ENCODE measurements at places on chromosomes 11 and 22.
A peak's percentile ranks its signal among the peaks of the same experiment; 100 is the strongest.

DNA sequence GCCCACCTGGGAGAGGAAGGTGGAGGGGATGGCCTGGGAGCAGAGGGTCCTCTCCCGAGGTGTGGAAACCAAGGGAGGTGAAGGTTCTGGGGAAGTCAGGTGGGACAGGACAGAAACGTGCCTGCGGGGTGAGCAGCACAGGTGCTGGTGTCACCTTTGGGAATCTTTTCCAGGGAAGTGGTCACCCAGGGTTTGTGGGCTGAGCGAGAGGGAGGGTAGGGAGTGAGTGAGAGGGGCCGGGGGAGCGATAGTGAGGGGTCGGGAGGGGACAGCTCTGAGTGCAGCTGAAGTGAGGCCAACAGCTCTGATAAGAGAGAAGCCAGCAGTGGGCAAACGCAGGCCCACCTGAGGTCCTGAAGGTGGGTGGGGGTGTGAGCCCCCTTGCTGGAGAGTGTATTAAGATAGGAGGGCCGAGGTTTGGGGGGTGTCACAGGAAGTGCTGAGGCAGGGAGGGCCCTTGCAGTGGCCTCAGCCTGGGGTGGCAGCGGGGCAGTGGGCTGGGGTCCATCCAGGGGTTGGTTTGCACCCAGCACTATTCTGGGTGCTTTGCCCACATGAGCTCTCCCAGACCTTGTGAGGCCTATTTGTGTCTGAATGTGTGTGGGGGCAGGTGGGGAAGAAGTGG is 1.6 kb upstream of the SHANK3 start:
- no peak overlapping the region for H3K4me3 ChIP-seq
- no peak for DNase-seq
- no peaks in the 10 kb centered on the region for H3K36me3 ChIP-seq

GRCh38 chr11:125925247-125925740 is 20.6 kb upstream of the VSIG10L2 start:
- no peaks in the 10 kb centered on the region for H3K27me3 ChIP-seq
- H3K27ac ChIP-seq = no peak overlapping the region
- no peak overlapping the region for H3K4me3 ChIP-seq
- H3K36me3 ChIP-seq = no peaks in the 10 kb centered on the region
- no peak for DNase-seq
- H3K4me1 ChIP-seq = no peaks in the 10 kb centered on the region

DNA sequence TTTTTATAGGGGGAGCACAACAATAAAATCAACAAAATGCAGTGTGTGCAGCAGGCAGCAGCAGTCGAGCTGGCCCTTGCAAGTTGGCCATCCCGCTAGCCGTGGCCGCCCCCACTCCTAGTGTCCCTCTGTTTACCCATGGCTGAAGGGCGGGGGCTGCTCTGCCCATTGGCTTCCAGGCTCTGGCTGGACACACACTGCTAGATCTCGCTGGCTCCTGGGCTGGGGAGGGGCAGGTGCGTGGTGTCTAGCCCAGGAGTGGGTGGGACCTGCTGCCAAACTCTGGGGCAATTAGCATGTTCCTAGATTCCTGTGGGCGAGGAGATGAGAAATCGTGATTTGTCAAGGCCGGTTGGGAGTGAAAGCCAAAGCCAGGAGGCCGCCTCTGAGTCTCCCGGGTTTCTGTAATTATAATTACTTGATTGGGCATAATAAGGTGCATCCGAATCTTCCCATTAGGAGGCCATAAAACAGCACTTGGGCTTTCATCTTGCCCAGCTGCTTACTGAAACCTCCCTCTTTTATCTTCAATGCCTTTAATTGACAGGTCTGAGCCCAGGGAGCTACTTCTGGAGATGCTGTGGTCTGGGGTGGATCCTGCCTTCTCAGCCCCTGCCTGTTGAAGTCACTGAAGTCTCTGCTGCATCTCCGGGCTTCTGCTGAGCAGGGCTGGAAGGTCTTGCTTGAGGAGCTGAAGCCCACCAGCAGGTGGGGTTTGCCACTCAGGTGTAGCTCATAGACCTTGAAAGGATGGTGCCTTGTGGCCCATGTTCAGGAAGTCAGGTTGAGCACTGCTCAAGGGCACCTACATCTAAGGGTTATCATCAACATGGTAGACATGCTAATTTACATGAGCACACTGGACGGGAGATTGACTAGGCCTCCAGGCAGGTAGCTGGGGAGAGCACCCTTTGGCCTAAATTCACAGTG is 44.5 kb upstream of the DKK3 start:
- H3K4me1 ChIP-seq = peaks cover 19% of the 10 kb centered on the region
- H3K27ac ChIP-seq = peak overlapping the region; percentile 44
- H3K36me3 ChIP-seq = no peaks in the 10 kb centered on the region

DNA sequence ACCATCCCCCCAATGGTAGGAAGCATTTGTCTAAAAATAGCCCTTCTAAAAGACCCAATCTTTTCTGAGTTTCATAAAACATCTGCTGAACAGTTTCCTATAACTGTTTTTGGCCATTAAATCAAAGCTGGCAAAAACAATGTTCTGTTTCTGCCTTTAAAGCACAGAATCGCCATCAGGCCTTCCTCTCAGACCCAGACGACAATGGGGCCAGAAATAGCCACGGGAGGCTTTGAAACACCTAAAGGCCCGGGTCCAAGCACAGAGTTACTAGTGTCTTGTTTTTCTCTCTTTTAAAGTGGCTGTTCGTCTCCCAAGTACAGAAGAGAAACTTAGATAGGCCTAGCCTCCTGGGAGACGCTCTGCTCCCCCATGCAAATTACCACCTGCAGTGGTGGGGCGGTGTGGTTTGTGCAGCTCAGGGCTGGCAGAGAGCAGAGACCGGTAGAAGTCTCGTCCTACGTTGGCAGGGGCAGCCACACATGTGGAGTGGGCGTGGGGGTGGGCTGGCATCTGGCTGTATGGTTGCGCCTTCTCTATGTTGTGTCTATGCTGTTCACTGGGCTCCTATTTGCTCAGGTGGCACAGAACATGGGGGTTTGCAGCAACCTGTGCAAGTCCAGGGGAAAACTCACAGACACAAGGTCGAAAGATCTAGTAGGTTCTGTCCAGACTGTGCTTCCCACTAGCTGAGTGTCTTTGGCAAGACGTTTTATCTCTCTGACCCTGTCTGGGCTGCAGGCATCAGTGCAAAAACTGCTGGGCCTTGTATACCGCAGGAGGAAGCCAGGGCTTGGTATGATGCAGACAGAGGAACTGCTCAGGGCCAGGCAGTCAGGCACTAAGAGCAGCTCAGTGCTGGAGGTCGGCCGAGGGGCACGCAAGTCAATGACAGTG is 23.6 kb upstream of the ETS1 start:
- no peak for DNase-seq
- H3K27ac ChIP-seq = peak overlapping the region; percentile 65
- no peak overlapping the region for H3K4me3 ChIP-seq
- H3K36me3 ChIP-seq = no peaks in the 10 kb centered on the region
- no peaks in the 10 kb centered on the region for H3K27me3 ChIP-seq

DNA sequence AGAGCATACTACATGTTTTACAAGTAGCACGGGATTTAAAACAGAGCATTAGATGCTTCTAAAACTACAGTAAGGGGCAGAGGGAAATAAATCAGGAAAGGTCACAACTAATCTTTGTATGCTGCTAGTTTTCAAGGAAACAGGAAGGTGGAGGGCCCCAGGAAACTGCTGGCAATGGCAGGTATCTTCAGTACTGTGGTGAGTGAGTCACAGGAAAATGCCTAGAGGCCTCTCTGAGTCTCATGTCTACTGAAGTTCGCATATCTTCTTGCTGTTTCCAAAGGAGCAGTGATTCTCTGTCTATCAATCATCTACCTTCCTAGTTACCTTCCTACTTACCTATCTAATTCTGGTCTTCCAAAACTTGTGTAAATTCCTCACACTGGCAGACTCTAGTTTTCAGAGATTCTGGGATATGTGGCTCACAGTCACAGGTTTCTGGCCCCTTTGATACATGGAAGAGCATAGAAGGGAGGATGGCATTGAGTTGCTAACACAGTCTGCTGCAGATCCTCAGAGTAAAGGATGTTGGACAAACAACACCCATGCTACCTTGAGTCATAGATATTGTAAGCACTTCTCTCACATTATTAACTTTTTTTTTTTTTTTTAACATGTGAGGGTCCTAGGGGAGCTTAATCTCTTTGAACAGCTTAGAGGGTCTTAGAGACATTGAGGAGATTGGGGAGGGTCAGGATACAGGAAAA is 58.8 kb upstream of the SYN3 start:
- no peak overlapping the region for H3K27ac ChIP-seq
- no peaks in the 10 kb centered on the region for H3K27me3 ChIP-seq
- H3K4me3 ChIP-seq = no peak overlapping the region
- no peaks in the 10 kb centered on the region for H3K4me1 ChIP-seq
- no peaks in the 10 kb centered on the region for H3K36me3 ChIP-seq
